Urinary bladder (tissue), 4 donors: ENCODE measurements at places on chromosomes 11 and 22. TPM values are rescaled to one million over a fixed set of nuclear protein-coding genes. Genes with fewer than 3 reads are reported as not detected.

- no peak for DNase-seq
These were observed 22.8 kb downstream of the CTTN start for GRCh38 chr11:70421123-70421522.

DNA sequence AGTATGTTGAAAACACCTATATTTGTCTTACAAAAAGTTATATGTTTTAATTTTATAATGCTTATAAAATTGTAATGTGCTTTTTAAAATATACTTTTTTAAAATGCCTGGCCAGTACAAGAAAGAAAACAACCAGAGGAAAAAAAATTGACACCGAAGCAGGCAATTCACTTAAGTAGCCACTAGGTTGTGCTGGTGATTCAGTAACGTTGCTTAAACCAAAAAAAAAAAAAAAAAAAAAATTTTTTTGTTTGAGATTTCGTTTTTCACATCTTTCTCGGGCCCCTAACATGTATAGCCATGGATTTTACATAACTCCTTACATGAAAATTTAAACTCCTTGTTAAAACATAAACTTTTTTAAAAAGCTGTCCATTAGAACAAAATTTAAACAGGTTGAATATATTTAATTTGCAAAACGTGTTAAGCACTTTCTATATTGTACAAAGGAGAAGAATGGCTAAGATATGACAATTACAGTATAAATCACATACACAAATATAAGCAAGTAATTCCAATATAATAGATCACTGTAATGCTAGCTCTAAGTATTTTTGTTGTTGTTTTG lies 9.2 kb downstream of the OR8B4 start:
- no peak for DNase-seq

GRCh38 chr11:103546236-103546635 lies 437.0 kb downstream of the DYNC2H1 start:
- DNase-seq: no peak

DNA sequence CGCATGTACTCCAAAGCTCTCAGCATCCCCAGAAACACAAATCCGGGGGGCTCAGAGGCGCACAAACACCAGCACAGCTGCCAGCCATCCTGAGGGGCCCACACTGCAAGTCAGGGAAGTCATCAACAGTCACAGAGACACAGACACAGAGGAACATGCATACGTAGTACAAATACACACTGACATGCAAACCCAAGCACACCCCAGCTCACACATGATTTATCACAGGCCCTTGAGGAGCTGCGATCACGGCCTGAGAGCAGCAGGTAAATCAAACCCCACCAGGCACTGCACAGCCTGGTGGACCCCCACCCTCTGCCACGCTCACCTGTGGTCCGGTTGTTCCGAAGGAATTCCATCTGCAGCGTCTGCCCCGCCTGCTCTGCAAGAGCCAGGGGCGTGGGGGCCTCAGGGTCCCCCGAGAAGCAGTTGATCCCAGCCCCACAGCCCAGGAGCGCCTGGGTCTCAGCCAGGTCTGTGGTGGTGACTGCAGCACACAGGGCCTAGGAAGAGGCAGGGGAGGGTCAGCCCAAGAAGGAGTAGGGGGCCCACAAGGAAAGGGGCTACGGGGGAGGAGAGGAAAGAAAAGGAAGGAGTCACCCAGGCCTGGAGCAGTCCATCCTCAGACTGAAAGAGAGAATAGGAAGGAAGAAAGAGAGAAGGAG lies 28.5 kb upstream of the PDE2A start:
- no peak for DNase-seq

- DNase-seq: no peak
These were observed 99.4 kb downstream of the ZBTB16 start for GRCh38 chr11:114158886-114159285.

DNA sequence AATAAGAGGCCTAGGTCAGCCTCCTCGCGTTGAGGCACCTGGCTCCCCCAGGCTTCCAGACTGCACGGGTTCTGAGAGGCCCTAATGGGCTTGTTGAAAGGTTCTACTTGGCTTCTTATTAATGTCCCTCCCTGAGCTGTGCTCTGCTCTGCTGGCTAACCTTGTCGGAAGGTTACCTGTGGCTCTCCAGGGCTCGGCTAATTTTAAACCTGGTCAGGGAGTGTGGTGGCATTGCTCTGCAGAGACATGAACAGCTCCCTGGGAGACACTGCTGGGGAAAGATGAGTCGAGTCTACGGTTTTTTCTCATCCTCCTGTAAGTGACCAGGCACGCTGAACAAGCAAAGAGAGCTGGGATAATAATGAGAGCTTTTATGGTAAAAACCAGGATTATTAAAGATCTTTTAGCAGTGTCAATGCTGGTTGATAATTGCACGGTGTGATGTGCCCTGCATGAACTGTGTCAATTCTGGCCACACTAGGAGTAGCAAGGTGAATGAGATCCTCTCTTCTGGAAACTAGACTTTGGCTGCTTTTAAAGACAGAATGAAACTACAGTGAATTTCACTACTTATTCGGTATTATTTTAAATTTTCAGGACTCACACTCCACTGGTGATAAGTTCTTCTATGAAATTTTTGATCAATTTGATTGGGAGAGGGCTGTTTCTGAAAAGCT lies 70.7 kb downstream of the TEAD1 start:
- DNase-seq: no peak

DNA sequence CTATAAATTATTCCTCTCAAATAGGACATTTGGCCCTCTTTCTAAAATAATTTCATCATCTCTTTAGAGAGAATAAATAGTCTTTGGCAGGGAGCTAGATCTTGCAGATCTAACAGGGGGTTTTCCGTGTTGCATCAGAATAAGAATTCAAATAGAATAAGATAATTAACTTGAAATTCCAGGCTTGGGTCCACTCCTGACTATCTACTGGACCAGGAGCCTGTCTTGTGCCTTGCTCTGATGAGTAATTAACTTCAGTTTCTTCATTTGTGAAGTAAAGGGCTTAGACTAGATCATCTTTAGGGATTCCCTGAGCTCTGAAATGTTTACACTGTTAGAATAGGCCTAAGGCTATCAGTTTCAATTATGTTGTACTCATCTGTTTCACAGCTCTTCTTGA lies 23.5 kb upstream of the TMEM123 start:
- no peak for DNase-seq

DNA sequence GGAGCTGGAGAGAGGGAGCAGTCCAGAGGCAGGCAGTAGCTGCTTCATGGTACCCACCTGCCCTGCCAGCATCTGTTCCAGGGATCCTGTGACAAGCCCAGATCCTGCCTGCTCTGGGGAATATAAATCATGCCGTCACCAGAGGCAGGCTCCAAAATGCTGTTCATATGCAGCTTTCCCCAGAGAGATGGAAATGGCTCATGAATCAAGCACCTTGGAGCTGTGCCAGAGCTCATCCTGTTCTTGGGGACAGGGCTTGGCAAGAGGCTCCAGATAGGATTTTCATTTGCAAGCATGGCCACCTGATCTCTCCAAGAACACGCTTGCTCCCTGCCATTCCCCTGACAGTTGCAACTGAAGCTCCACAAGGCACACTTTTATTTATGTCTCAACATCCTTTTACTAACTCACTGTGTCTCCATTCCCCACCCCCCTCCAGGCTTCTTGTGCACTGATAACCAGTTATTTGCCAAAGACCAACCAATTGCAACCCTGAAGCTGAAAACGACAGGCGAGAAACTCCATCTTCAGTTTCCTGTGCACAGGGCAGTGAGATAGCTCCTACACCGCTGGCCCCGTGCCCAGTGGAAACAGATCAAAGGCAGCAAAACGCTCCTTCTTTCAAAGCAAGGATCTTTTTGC lies 115.8 kb upstream of the PITPNB start:
- peak; percentile 57 for DNase-seq

GRCh38 chr11:125079151-125079877 lies 16.2 kb downstream of the SLC37A2 start:
- no peak for DNase-seq

GRCh38 chr11:113847580-113847979 lies 27.8 kb downstream of the USP28 start:
- DNase-seq: no peak

GRCh38 chr11:129023968-129024676 lies 81.5 kb upstream of the TP53AIP1 start:
- peak; percentile 70 for DNase-seq

- no peak for DNase-seq
These were observed 323.7 kb downstream of the MIAT start for GRCh38 chr22:26981111-26981510.

DNA sequence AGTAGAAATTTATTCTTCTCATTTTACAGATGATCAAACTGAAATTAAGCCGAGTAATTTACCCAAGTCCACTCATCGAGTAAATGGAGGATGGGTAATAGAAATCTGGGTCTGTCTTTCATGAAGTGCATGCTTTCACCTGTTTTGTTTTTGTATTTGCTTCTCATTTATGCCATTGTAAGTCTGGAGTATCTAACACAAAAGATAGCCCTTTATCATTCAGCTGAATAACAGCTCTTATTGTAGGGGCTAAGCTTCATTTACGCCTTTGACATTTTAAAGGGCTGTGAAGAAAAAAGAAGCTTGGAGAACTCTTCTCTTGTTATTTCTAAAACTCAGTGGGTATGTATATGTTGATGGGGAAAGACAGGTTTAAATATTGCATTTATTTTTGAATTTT lies 1196.2 kb upstream of the TENM4 start:
- DNase-seq: no peak

- no peak for DNase-seq
These were observed 30.2 kb upstream of the CRYBB3 start for GRCh38 chr22:25169278-25170031.

GRCh38 chr11:16790486-16791190 lies 52.2 kb downstream of the C11orf58 start:
- no peak for DNase-seq

DNA sequence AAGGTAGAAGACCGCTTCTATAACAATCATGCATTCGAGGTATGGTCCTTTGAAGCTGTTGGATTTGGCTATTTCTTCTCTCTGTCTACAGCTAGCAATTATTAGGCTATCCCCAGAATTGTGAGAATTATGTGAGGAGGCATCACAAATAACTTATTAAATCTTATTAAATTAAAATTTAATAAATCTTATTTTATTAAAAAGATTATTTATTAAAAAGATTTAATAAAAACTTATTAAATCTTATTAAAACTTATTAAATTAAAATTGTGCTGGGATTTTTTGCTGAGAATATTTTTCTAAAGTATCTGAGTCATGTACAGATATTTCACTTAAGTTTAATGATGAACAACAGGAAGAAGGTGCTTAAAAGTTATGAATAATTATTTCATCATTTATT lies 7.7 kb downstream of the SPA17 start:
- DNase-seq: no peak

- DNase-seq: no peak
These were observed 2.1 kb upstream of the DRD2 start for GRCh38 chr11:113477321-113477720.

GRCh38 chr11:64537876-64538275 lies 53.1 kb upstream of the SLC22A12 start:
- no peak for DNase-seq

- no peak for DNase-seq
These were observed 1.5 kb downstream of the TCF20 start for GRCh38 chr22:42268852-42269410.

DNA sequence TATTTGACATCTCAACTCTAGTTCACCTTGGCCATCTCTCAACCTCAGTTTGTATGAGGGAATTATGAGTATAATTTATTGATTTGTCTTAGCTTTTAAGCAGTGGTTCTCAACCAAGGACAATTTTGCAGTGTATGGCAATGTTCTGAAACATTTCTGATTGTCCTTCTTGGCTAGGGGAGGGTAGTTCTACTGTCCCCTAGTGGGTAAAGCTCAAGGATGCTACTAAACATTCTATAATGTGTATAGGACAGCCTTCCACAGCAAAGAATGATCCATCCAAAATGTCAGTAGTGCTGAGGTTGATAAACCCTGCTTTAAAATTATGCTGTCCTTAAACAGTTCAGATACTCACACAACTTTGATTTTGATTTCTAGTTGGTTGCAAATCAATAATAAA lies 78.1 kb upstream of the ALKBH3 start:
- no peak for DNase-seq

- DNase-seq: no peak
These were observed 20.1 kb downstream of the PTPRJ start for GRCh38 chr11:48000432-48000831.

- DNase-seq: no peak
These were observed 53.4 kb downstream of the P4HA3 start for GRCh38 chr11:74257959-74258553.

- no peak for DNase-seq
These were observed 27.6 kb upstream of the LRRC10B start for GRCh38 chr11:61480994-61481335.

DNA sequence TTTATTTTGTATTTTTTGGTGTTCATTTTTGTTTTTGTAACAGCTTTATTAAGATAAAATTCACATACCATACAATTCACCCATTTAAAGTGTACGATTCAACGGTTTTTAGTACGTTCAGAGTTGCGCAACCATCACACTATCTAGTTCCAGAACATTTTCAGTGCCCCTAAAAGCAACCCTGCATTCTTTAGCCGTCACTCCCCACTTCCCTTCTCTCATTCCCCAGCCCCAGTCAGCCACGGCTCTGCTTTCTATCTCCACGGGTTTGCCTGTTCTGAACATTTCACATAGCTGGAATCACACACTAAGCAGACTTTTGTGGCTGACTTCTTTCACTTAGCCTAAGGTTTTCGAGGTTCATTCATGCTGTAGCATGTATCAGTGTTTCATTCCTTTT lies 9.6 kb upstream of the KCNQ1OT1 start:
- no peak for DNase-seq

- no peak for DNase-seq
These were observed 27.3 kb upstream of the CREB3L1 start for GRCh38 chr11:46249938-46250744.

GRCh38 chr11:115276799-115277198 lies 227.4 kb downstream of the CADM1 start:
- DNase-seq: no peak

- DNase-seq: no peak
These were observed 23.7 kb downstream of the SLC37A2 start for GRCh38 chr11:125086633-125087296.

- DNase-seq: no peak
These were observed 77.7 kb downstream of the GAB2 start for GRCh38 chr11:78339945-78340344.

DNA sequence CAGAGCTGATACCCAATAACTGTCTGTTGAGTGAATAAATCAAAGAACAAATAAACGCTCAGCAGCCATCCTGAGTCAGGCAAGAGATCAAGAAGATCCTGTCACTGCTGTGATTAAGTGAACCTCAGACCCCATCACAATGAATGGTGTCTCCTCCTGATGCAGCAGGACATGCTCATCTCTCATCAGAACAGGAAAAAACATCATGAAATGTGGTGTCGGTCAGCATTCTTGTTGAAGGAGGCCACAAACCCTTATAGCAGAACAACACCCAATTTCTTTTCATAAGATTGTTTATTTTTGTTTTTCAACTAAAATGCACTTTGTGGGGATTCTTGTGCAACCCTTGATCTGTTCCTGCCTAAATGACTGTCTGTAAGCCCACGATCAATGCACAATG lies 60.3 kb downstream of the SYTL2 start:
- no peak for DNase-seq

GRCh38 chr11:79081471-79082031 lies 359.3 kb downstream of the TENM4 start:
- no peak for DNase-seq

The YPEL4 gene
- total RNA-seq: 1.7 TPM

The IGLL1 gene
- not detected for total RNA-seq

The MMP26 gene
- not detected for total RNA-seq

The ANO5 gene
- 15.4 TPM for total RNA-seq

The ASPHD2 gene
- total RNA-seq: 0.58 TPM

The LIN7C gene
- total RNA-seq: 93.1 TPM

The SLC25A18 gene
- not detected for total RNA-seq

The RHOG gene
- total RNA-seq: 4.9 TPM

The PDGFD gene
- 26.0 TPM for total RNA-seq

The SLC22A12 gene
- not detected for total RNA-seq

The FLRT1 gene
- total RNA-seq: 1.7 TPM

The PHLDA2 gene
- 1.1 TPM for total RNA-seq

The NXPE4 gene
- not detected for total RNA-seq
